Endothelial cell (in vitro differentiated cells): ENCODE measurements at places on chromosomes 2 and 18.

DNA sequence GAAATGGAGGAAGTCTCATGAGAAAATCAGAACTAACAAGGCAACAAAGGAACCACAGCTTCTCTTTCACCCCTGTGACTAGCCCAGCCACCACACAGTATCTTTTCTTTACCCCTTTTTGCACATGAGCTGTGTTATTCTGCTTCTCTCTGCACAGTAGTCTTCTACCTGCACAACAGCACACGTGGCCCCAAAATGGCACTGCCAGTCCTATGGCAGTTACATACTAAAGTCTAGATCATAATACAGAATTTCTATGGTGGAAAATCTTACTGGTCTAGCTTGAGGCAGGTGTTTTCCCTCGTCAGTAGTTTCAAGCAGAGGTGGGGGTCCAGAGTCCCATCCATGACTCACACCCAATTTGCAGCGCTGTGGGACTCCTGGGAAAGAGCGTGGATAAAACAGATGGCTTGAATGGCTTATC lies 177.7 kb downstream of the DIS3L2 start:
- H3K27me3 ChIP-seq = peaks cover 7% of the 10 kb centered on the region
- H3K27ac ChIP-seq = no peak overlapping the region
- DNase-seq = no peak
- H3K4me3 ChIP-seq = no peak overlapping the region

DNA sequence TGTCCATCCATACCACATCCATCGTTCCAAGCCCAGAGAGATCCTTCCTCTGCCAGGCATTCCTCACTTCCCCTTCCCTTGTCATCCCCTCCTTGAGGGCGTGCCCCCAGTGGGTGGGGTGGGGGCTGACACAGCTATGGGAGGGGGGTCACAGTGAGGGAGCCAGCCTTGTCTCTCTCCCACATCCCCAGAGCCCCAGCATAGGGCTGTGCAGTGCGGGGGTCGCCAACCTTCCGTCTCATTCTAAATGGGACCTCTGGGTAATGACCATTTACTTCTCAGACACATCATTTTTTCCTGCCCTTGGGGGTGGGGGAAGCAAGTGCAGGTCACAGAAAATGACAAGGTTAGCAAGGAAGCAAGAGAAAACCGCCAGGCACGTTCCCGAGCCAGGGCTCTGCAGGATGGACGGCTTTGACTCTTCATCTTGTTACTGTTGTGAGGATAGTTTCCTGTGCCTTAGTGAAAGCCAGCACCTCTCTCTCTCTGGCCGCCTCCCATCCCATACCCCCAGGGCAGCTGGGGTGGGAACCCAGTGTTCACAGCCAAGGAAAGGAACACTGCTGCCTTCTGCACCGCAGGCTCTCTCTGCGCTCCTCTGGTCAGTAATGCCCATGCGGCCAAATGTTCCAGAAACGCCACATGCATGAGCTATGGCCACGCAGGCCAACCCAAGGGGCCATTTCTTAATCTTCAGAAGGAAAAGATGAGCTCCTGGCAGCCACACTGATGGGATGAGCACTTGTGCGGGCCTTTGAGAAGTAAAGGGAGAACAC lies 22.7 kb upstream of the OTOS start:
- H3K4me3 ChIP-seq = no peak overlapping the region
- H3K27ac ChIP-seq = no peak overlapping the region
- H3K27me3 ChIP-seq = peaks cover 2% of the 10 kb centered on the region

GRCh38 chr2:236971919-236972381 lies 113.7 kb upstream of the COPS8 start:
- no peaks in the 10 kb centered on the region for H3K36me3 ChIP-seq
- no peak overlapping the region for H3K4me3 ChIP-seq
- no peak overlapping the region for H3K27ac ChIP-seq
- H3K27me3 ChIP-seq = peaks cover 3% of the 10 kb centered on the region
- no peaks in the 10 kb centered on the region for H3K4me1 ChIP-seq

GRCh38 chr18:74331404-74331803 lies 15.8 kb downstream of the C18orf63 start:
- no peak overlapping the region for H3K4me3 ChIP-seq
- no peak for DNase-seq
- H3K36me3 ChIP-seq = no peaks in the 10 kb centered on the region

DNA sequence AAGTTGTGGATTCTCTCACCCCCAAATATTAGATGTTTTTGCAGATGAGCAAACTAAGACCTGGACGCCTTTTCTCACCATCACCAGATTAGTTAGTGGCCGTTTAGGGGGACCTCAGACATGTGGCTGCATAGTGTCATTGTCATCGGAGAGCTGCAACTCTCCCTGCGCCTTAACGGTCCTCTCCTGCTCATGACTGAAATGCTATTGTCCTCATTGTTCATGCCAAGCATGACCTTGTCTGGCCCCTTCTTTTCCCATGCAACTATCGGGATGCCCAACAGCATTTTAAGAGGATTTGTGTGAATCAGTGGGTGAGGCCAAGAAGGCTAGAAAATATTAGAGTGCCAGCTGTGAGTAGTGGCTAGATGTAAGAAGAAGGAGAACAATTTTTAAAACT lies 174.2 kb downstream of the SOCS6 start:
- H3K4me3 ChIP-seq = no peak overlapping the region
- peaks cover 1% of the 10 kb centered on the region for H3K27me3 ChIP-seq
- no peaks in the 10 kb centered on the region for H3K36me3 ChIP-seq
- H3K4me1 ChIP-seq = peaks cover 3% of the 10 kb centered on the region
- no peak for DNase-seq

DNA sequence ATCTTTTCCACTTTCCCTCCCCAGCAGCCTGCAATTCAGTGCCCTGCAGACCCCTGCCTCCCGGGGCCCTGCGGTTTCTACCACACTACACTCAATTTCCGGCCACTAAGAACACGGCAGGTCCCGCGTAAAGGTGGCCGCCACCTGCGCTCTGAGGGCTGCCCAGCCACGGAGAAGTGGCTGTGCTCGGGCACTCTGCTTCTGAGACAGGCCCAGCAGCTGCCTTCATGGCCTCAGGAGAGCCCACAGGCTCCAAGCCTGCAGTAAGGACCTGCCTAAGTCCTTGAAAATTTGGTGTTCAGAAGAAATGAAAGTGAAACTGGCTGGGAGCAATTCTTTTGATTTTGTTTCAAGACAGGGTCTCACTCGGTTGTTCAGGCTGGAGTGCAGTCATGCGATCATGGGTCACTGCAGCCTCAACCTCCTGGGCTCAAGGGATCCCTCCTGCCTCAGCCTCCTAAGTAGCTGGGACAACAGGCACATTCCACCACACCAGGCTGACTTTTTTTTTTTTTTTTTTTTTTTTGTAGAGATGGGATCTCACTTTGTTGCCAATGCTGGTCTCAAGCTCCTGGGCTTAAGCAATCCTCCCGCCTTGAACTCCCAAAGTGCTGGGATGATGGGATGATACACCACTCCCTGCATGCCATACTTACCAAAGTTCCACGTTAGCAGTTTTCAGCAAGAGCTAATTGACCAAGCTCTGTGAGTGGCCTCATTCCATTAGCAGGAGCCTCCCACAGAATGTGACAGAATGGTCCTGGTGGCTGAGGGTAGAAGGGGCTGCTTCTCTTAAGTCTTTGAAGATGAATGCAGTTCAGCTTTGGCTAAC lies 14.6 kb upstream of the ALPP start:
- H3K36me3 ChIP-seq = no peaks in the 10 kb centered on the region
- no peak for DNase-seq
- H3K4me1 ChIP-seq = peaks cover 2% of the 10 kb centered on the region
- no peak overlapping the region for H3K4me3 ChIP-seq
- peaks cover 13% of the 10 kb centered on the region for H3K27me3 ChIP-seq

DNA sequence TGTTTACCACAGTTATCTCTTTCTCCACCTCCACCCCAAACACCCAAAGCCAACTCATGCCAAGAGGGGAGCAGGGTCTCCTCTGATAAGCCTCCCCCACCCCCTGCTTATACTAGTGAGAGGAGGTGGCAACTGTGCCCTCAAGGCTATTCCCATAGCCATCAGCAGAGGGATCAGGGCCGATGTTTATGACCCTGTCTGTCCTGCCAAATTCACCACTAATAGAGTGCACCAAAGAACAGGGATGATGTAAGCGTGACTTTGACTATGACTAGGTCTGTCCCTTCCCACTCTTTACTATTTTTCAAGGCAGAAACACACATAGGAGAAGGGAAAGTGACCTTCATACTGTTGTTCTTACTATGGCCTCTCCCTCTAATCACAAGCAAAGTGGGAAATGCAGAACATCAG lies 74.6 kb downstream of the CLHC1 start:
- H3K4me1 ChIP-seq = peaks cover 57% of the 10 kb centered on the region
- peaks cover 4% of the 10 kb centered on the region for H3K27me3 ChIP-seq
- no peak overlapping the region for H3K4me3 ChIP-seq
- peak overlapping the region; percentile 19 for H3K27ac ChIP-seq
- no peak for DNase-seq

DNA sequence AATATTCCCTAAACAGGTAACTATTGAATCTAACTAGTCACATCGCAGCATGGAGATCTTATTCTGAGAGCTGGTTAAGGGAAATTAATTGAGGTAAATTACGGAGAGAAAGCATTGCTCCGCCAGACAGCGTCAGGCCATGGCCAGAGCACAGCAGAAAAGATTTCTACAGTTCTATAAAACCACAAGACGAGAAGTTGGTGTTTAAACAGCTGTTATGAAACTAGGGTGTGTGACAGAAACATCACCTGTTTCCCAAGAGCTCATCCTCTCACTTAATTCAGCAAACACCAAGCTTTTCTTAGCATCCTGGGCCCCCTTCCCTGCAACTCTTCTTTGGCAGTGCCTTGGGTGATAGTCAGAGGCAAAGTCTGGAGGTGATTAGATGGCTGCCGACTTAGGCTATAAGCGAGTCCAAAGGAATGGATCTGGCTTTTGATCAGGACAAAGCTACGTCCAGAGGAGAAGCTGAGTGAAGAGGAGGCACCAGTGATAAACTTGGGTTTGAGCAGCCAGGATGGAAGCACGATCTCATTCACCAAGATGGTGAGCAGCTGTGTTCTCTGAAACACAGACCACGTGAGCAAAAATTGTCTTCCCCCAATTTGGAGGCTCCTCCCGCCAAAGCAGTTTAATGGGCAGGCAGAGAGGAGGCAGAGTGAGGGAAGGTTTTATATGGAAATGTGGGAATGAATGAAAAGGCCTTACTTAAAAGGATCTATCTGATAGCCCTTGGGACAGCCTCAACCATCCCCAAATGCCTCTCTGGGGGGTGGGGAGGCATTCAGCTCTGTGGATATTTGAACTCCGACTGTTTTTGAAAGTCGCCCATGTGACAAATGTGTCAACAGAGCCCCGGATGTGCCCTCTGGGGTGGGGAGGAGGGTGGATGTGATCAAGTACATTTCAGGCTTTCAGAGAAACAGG lies 57.8 kb downstream of the PKDCC start:
- H3K4me3 ChIP-seq = no peak overlapping the region
- H3K27ac ChIP-seq = peak overlapping the region; percentile 38
- peaks cover 12% of the 10 kb centered on the region for H3K27me3 ChIP-seq
- DNase-seq = no peak
